ENCODE measurements at places on chromosomes 5 and 9.

DNA sequence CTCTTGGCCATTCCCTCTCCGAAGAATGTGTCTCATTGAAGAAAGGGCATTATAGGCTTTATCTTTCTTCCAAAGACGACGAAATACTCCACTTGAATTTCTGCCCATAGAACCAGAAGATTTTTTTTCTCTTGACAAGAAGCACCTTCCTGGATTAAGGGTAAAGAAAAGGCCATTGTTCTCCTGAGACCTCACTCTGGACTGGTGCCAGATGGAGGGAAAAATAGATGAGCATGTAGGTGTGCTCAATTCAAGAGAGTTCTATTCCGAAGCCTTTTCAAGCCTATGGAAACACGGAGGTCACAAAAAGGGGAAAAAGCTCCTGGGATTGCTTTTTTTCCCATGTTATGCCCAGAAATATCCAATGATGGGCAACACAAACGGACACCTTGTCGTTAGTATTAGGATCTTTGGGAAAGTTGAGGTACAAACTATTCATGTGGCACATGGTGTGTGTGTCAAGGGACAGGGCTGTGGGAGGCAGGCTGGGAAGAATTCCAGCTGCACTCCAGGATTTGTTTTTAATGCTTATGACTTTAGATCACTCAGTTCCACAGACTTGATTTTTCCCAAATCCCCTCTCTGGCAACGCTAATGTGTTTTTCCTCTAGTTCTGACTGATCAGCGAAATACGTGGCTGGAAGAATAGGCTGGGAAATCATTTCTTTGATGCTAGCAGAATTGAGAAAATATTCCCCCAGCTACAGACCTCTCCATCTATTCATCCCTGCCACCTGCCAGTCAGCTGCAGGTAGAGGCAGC lies 89.9 kb downstream of the SIL1 start:
- DNase-seq = no peak

DNA sequence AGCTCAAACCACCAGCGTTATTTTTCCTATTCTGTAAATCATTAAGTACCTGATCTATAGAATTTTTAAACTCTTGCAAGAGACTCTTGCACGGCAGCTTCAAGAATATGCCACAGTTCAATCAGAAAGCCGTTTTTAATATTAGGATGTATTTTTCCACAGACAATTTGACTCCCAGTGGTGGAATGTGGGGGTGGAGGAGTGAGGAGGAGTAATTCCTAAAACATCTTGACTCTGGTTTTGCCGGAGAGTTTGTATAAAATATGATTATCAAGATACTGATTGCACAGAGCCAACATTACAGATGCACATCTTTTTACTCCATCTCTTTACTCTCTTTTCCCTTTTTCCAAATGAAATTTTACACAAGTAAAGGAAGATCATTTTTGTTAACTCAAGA lies 288.3 kb downstream of the ENC1 start:
- no peak for DNase-seq

DNA sequence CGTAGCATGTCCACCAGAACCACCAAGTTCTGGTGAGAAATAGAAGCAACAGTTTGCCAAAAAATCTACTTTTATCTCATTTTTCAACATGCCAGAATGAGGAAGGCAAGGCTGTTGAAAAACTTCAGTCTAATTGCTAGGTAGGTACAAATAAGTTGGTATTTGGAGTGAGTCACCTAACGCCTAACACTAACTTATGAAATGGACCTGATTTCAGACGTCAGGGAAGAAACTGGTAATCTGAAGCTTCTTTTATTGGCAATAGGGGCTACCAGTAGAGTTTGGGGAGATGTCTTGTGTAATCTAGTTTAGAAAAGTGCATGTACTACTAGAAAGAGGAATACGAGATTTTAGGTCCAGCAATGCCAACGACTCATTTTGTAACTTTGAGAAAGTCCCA lies 4.4 kb upstream of the PDE6A start:
- no peak for DNase-seq

DNA sequence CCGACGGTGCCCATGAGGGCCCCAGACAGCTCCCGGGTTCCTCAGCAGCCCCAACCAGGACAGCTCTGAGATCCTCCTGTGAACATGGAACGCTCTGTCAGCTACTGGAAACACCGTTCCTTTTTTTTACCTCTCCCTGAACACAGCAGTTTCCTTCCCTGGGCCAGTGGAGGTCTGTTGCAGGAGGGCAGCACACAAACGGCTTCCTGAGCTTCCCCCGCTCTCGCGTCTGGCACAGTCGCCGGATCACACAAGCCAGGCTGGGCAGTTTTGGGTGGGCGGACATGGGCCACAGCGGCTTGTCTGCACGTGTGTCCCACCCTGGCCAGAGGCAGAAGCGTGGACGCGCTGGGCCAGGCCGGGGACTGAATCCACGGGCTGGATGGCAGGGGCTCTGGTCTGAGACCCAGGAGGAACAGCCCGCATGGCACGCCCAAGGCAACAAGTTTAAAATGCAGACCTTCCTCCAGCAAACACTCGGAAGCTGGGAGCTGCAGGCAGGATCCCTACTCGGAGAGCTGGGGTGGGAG lies 106.8 kb upstream of the SARDH start:
- no peak for DNase-seq
